Fibroblast of skin of left quadriceps (primary cell): ENCODE measurements at places on chromosomes 7 and 10.

DNA sequence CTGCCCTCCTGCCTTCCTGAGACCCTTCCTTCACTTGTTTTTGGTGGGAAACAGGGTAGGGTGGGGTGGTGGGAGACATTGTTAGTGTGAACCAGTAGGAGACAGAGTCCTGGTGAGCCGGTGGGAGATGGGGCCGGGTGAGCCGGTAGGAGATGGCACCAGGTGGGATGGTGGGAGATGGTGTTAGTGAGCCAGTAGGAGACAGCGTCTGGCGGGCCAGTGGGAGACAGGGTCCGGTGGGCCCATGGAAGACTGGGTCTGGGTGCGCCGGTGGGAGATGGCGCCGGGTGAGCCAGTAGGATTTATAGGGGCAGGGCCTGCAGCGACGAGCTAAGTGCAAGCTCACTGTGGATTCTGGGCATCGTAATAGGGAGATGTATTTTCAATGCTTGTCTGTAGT, 116.8 kb downstream of the TRRAP start:
- no peak for DNase-seq

GRCh38 chr10:49560526-49560925, 21.6 kb upstream of the ERCC6 start:
- DNase-seq: no peak

DNA sequence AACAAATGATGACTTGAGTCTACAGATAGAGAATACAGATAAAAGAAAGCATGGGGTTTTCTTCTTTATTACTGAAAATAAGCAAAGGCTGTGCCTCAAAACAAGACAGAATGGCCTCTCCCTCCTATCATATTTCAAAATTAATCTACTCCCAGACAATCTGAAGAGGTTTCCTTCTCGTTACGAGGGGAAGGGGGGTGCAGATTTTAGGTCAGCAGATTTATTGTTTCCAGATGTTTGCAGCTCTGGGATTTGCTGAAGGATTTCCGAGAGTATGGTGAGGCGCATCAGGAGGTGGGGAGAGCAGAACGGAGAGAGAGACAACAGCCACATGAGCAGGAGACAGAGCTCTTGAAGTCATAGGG, 89.8 kb downstream of the KIAA1549 start:
- DNase-seq: peak; percentile 76

- DNase-seq: no peak
Measured at GRCh38 chr7:108051454-108051853, 48.5 kb upstream of the LAMB1 start.

- no peak for DNase-seq
Measured at GRCh38 chr7:142365410-142365842, 107.6 kb upstream of the PRSS58 start.

DNA sequence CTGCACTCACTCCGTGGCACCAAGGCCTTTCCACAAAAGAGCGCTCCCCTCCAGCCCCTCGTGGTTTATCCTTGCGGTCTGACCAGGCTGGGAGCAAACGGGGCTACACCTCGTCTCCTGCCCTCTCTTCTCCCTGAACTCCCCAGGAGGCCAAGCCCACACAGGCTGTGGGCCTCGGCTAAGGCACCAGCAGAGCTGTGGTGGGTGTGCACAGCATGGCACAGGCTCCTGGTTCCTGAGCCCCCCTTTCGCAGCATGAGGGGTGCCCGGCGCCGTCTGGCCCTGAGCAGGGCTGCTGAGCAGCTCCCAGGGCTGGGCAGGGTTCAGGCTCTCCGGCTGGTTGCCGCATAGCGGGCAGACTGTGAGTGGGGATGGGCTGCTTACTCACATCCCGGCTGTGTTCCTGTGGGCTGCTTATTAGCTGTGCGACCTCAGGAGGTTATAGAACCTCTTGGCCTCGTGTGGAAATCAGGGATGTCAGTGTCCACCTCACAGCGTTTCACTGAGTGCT, 90.4 kb downstream of the ZMIZ1 start:
- DNase-seq: no peak

DNA sequence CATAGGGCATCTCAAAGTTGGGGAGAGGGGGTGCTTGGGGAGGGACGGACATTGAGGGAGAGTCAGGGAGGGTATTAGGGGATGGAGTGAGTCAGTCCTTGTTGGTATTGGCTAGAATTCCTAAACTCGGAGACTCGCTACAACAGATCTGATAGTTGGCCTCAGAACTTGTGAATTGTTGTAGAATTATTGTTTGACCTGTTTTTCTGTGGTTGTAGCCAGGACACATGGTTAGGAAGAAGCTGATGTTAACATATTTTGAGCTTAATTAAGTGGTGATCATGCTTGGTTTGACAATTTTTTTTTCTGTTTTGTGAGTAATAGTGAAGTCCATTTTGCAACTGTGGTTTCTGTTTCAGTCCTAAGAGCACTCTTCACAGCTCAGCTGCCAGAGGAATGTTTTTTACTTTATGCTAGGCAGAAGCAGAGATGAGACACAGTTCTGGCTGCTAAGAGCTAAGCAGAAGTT, 1190.3 kb upstream of the C7orf33 start:
- DNase-seq: peak; percentile 46

- DNase-seq: no peak
Measured at GRCh38 chr10:132883391-132883881, 58.9 kb downstream of the CFAP46 start.

- DNase-seq: no peak
Measured at GRCh38 chr7:128037081-128037480, 5.8 kb upstream of the LRRC4 start.

DNA sequence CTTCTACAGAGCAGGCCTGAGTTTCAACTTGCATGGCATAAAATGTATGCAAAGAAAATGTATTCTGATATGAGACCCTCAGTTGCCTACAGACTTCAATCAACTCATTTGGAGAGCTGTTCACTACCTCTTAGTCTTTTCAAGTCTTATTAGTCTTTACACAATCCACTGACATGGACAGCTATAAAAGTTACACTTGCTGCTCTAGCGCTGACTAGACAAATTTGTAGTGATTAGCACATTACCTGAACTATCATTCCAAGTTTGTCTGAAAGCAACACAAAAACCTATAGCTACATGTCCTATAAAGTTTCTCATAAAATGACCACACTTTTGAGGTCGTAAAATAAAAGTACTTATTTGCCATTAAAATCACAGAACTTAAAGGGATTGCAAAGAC, 83.9 kb downstream of the PARD3 start:
- DNase-seq: no peak

DNA sequence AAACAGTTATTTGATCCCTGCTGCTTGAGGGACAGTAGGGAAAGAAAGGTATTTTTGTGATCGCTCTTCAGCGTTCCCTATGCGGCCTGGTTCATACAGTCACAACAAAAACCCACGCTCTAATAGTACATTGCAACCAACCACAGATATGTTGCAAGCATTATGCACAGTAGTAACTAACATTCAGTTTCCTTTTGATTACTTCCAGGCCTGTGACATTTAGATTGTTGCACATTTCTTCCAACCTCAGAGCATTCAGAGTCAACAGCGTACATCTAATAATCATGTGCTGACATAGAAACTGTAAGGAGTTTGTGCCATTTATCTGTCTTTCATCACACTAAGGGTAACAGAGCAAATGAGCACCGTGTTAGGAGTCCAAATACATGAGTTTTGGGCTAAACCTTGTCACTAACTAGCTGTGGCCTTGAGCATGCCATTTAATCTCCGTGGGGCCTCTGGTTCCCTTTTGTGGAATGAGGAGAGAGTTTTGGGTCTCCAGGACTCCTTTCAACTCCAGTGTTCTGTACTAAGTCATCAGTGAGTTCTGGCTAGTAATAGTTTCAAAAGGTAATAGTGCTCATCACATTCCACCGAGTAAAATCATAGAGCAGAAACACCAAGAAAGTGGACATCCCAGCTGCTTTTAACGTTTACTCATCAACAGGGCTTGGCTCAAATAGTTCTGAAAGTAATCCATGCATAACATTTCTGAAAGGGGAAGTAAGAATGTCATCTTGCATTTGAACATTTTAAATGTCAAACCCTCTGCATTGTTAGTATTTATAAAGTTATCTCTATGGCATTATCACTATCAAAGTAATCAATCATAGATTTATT, 99.0 kb upstream of the FZD1 start:
- peak; percentile 83 for DNase-seq

GRCh38 chr7:149063476-149063875, 27.0 kb downstream of the ZNF786 start:
- DNase-seq: no peak

DNA sequence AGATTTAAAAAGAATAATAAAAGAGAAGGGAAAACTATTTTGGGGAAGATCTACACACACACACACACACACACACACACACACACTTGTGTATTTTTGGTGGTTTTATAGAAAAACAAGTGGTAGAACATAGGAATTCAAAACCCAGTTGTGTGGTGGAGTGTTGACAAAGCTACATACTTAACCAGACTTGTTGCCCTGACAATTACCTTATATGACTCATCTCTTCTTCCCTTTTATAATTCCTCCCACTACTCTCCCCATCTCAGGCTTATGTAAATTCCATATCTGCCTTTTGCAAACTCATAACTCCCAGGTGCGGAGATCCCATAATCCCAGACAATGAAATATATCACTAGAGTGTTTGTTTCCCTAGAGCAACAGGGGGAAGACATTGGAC, 873.7 kb downstream of the NXPH1 start:
- peak; percentile 1 for DNase-seq

DNA sequence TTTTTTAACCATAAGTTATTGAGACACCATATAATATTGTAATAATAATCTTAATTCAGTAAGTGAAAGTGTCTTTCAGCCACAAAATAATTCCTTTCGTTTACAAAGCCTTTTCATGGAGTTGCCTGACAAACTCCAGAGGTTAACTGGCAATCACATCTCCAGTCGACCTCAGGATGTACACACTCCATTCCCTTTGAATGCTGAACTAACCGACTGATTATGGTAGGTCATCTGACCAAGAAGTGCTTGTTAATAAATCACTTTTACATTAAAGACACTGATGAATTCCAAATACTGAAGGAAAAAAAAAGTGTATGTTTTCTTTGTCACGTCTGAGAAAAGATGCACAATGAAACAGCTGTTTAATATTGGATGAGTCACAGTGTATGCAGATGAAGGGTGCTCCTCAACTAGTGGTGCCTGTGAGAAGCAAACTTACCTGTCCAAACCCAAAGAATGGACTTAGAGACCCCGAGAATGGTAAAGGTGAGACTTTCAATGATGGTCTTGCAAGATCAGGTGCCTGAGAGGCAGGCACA, 348.1 kb upstream of the VWC2 start:
- no peak for DNase-seq

GRCh38 chr10:73413108-73413527, 740 bp downstream of the ANXA7 start:
- no peak for DNase-seq

DNA sequence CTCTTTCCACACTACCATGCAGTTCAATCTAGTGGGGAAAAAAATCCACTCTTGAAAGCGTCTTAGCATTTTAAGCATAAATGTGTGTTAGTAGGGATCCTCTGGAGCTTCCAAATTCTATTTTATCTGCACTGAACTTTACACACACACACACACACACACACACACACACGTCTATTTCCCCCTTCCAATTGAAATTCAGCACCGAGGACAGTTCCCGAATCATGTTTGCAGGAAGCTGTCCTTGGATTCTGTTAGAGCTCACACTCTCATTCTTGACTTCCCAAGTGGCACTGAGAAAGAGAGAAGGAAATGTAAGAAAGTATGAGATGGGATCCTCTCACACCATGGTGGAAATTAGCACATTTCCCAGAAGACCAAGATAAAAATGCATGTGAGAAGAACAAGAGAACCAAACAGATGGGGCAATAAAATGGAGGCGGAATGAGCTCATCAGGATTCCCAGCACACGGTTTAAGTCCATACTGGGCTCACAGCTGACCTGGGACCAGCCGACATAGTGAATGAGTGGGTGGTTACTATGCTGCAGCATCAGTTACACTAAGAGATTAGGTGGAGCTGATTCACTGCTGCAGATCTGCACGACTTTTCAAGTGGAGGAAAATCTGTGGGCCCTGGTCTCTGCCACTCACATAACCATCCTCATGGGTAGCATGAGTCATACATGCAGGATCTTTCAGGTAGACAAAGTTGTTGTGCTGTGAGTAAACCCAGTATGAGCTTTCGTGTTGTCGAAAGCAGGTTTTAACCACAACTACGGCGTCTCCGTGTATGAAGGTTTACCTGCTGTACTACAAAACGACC, 3.3 kb upstream of the NPTX2 start:
- DNase-seq: no peak

GRCh38 chr10:5960070-5960972, 17.0 kb downstream of the IL15RA start:
- DNase-seq: no peak

- no peak for DNase-seq
Measured at GRCh38 chr10:118340486-118340885, 1.6 kb downstream of the FAM204A start.

DNA sequence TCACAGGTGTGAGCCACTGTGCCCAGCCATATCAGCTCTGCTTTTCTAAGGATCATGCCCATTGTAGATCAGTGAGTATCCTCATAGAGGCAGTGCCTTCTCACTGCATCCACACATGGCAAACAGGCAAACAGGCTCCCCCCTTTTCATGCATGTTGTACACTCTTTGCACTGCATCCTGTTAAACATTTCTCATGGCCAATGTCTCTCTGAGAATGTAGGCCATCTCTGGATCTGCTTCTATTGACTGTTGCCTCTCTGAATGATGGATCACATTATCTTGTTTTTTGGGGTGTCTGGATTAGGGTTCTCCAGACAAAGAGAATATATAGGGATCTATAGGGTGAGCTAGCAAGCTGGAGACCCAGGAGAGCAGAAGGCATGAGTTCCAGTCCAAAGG, 13.1 kb upstream of the PPIA start:
- no peak for DNase-seq

- no peak for DNase-seq
Measured at GRCh38 chr7:99790407-99790806, 6.4 kb upstream of the CYP3A4 start.

DNA sequence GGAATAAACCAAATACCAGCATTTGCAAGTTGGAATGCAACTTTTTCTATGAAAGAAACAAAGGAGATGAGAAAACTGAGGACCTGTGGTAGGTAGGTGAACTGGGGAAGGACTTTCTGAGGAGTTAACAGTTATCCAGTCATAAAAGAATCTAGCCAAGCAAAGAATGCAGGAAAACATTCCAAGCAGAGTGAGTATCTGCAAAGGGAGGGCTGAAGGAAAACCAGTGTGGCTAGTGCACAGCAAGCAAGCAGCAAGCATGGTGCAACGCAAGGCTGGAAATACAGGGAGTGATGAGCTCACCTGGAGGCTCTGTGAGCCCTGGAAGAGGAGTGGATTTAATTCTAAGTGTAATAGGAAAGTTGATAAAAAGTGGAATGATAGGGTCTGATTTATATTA, 44.0 kb downstream of the RTKN2 start:
- peak; percentile 51 for DNase-seq

DNA sequence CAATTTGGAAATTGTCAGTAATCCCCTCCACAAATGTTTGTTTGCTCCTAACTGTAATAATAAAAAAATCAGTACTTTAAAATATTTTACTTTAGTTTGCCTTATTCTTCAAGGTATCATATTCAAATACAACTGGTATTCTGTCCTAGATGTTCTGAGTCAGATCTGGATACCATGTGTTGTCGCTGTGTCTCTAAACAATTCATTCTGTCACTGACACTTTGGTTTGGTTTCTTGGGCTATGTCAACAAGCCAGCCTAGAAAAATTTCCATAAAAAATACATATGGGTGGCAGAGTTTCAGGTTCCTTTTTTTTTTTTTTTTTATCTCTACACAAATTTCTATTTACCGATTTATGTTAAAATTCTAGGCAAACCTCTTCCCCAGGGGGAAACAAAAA, 33.2 kb upstream of the SEMA3D start:
- no peak for DNase-seq
